Lung microvascular endothelial cell (primary cell): ENCODE measurements at places on chromosomes 5 and 9. TPM values are rescaled to one million over a fixed set of nuclear protein-coding genes. Genes with fewer than 3 reads are reported as not detected.

DNA sequence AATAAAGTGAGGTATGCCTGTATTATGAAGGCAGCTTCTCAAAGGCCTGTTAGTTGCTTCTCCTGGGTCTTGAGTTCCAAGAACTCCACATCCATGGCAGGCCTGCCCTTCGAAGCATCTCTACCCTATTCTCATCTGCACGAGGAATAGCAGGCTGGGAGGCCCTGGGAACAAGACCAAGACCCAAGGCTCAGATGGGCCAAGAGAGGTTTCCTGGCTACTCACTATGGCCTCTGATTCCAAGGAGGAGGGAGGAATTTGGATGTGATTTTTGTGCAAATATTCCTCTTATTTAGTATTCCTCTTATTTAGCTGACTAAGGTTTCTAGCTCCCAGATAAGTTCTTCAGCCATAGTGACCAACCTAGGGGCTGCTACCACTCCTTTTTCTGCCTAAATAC is 151.3 kb downstream of the SAXO1 start:
- DNase-seq = no peak

DNA sequence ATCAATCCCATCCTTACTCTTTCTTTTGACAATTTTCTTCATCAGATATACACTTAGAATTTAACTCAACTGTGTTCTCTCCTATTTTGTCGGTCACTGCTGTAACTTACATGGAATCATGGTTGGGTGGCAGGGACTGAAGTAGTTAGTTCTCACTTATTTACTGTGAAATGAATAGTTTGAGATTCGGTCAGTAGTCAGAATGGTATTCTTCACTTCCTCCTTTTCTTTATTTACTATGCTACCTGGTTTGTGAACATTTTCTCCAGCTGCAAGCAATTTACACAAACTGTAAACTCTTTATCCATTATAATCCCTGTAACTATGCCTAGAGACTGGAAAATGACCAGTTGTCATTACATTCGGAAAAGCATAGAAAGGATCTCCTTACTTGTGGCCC is 41.5 kb upstream of the GDNF start:
- DNase-seq = no peak

GRCh38 chr5:136208916-136209315 is 16.0 kb upstream of the SMIM32 start:
- DNase-seq = no peak

DNA sequence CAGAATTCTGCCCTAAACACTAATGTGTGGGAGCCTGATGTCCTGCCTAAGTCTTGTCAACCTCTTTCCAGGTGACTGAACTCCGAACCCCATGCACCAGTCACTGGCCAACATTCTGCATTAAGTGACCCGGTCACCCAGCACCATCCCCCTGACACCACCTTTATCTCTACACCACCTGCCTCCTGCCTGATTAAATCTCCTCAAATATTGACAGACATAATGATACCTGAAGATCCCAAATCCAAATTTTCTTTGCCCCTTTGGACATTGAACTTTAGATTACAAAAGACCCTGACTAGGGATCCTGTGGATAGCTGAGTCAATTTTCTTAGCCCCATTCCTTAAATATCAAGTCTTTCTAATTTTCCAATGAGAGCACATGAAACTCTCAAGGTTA is 150.1 kb downstream of the GHR start:
- DNase-seq = no peak

DNA sequence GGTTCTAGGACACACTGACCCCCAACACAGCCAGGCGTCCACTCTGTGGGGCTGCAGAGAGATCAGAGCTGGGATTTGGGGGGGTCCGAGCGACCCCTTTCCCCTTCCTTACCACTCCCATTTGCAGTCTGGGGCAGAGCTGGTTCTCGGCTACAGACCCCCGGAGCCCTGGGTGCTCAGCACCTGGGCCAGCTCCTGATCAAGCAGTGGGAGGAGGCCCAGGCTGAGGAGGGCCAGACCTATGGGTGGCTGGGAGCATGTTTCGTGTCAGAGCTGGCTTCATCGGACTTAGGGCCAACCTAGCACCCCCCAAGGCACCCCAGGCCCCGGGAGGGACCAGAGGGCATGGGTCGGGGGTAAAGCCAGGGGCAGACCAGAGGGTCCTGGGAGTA is 7.6 kb downstream of the GRIN1 start:
- DNase-seq = no peak

GRCh38 chr9:104142799-104143549 is 48.9 kb downstream of the SMC2 start:
- no peak for DNase-seq

- no peak for DNase-seq
Measured at GRCh38 chr9:22079873-22080341, 70.8 kb upstream of the CDKN2B start.

GRCh38 chr5:113245427-113246225 is 189.2 kb downstream of the TSSK1B start:
- DNase-seq = no peak

DNA sequence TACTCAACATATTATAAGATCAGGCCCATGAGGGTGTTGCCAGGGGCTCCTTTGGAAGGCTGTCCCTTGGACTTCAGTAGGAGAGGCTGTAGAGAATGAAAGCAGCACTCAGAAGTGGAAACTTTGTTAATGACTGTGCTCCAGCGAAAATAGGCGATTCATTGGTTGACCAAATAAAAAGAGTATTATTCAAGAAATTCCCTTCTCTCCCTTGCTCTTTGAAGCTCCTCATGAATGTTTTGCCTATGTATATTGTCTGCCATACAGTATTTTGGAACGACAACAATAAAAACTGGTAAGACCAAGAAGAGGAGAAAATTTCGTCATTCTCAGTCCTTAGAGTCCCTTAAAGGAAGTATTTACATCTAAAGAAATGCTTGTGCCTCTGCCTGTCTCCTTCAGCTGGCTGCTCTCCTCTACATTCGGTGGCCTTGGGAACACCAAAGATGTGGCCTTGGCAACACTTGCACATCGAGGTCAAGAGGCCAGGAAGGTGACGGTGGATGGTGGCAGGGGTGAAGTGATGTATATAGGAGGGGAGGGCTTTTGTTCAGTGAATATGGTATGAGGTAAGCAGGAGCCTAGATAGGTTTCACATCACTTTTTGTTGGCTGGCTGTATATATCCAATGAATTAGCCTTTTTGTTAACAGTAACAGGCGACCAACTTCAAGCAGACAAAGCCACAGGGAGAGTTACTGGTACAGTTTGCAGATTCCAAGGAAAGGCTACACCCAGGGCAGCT is 95.0 kb upstream of the ACTBL2 start:
- no peak for DNase-seq

DNA sequence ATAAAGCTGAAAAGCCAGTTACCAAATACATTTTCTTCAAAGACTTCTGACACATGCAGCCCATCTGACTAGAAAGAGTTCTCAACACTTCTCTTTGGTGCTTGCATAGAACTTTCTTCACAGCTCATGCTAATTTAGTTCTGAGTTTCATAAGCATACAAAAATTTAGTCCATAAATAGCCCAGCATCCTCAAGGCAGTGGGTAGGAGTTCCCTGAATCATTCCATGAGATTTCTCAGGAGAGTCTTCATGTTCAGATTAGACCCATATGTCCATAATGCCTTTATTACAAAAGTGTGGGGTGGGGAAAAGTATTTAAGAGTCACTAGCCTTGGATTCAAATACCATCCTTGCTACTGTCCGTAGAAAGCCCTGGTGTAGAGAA is 290.2 kb upstream of the RGMB start:
- DNase-seq = no peak

GRCh38 chr5:153700940-153701339 is 210.5 kb downstream of the GRIA1 start:
- DNase-seq = no peak

GRCh38 chr9:114371973-114372917 is 15.5 kb downstream of the AKNA start:
- DNase-seq = peak; percentile 66

- no peak for DNase-seq
Measured at GRCh38 chr5:8192840-8193239, 323.9 kb downstream of the MTRR start.

DNA sequence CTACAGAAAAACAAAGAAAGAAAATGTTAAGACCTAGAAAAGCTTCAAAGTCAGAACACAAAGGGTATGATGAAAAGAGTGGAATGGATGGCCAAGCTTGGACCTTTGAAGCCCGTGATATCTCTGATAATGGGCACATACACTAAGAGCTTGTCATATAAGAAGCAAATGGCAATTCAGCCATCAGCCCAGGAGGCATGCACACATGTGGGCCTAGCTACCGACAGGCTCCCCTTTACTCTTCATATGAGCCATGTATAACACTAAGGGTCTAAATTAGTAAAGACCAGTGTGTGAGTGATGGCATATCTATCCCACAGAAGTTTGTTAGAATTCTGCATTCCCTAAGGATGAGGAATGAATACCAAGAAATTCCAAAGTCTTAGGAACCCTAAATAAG is 20.1 kb downstream of the GRHPR start:
- no peak for DNase-seq

DNA sequence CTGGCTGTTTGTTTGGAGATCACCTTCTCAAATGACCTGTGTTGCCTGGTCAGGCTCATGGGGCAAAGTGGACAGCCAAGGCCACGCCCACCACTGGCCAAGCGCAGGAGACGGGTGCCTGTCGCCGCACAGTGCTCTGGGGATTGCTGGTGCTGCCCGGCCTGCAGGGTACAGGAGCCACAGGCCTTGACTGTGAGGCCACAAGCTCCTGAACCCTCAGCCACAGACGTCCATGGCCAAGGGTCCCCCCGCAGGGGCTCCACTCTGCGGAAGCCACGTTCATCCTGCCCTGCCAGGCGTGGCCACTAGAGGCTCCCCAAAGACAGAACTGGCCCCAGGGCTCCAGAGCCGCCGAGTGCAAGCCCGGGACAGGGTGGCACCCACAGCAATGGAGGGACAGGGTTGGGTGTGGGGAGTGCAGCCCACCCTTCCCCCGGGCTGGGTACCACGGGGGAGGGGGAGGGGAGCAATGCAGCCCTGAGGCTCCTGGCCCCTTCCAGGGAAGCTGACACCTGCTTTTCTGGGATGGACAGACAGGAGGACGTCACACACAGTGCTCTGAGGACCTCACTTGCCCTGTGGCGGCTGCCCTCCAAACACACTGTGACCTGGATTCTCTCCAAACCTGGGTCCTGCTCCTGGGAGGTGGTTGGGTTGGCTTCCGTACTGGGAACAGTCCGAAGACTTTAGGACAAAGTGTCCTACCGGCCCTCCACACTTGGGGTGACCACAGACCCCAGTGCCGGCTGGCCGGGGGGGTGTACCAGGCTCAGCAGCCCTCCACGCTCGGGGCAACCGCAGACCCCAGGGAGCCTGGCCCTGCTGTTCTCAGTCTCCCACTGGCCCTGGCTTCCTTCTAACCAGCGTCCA is 21.5 kb downstream of the TPPP start:
- DNase-seq = peak; percentile 79

DNA sequence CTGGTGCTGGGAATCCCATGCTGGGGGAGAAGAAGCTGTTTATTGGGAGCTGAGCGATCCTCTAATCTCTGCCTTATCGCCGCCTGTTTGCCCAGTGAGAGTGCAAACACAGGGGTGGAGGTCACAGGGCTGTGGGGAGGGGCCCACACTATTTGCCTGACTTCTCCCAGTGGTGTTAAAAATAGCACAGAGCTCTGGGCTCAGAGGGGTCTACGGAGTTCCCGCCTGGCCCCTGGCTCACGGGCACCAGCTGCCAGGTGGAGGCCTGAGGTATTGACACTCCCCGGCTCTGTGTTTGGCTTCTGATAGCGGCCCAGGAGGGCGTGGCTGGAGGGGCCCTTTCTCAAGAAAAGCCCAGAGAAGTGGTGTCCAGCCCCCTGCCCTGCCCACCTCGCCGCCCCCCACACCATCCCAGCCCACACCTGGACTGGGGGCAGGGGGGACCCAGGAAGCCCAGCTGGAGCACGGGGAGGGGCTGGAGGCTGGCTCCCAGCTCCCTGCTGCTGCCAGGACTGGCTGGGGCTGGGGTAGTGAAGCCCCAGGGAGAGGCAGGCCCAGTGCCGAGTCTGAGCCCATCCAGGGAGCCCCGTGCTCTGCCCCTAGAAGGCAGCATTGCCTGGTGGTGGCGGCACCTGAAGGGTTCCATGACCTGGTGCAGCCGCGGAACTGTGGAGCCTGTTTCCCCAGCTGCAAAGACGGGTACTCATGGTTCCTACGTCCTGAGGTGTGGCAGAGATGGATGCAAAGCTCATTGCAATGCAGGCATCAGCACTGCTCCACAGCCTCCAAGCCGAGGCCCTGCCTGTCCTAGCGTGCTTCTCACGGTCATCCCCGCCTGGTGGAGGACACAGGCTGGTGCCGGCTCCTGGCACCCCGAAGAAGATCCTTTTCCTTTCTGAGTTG is 35.7 kb upstream of the EGFL7 start:
- DNase-seq = no peak

DNA sequence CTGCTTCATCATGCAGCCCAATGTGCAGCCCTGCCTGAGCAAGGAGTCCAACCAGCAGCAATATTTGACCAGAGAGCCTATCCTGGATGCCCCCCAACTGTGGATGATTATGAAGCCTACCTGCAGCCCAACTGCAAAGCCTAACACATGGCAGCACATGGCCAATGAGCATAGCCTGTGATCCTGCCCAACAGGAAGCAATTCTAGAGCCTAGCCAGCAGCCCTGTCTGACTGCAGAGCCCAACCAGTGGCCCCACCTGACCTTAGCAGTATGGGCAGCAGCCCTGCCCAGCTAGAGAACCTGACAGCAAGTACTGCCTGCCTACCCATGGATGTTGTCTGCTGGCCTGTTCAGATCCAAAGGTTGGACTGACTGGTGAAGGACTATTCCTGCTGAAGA is 97.3 kb upstream of the SH3GL2 start:
- DNase-seq = peak; percentile 5

SPATA31A1 gene
- total RNA-seq = not detected in 2 replicates

C1QTNF2 gene
- under 0.01 and 0.20 TPM in 2 replicates for total RNA-seq

REEP2 gene
- total RNA-seq = 0.40 and 1.1 TPM in 2 replicates
